ENCODE measurements at places on chromosomes 16 and 17.
A peak's percentile ranks its signal among the peaks of the same experiment; 100 is the strongest.

GRCh38 chr16:17469741-17470181 lies 999 bp downstream of the XYLT1 start:
- no peak for DNase-seq

GRCh38 chr16:17508303-17508702 lies 37.5 kb upstream of the XYLT1 start:
- no peak for DNase-seq

DNA sequence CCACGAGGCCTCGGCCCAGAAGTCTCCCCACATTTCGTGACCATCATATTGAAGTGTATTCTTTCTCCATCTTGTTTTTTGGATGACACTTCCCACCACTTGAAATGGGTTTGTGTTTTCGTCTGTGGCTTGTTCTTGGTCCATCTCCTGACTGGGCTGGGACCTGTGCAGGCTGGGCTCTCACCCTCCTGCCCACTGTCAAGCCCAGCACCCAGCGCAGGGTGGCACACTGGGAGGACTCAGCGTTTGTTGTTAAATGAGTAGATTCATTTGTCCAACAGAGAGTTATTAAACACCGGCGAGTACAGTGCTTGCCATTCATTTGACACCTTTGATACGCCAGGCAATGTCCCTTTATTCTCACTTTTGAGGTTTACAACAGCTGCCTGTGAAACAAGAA lies 22.6 kb downstream of the NT5M start:
- no peak for DNase-seq

DNA sequence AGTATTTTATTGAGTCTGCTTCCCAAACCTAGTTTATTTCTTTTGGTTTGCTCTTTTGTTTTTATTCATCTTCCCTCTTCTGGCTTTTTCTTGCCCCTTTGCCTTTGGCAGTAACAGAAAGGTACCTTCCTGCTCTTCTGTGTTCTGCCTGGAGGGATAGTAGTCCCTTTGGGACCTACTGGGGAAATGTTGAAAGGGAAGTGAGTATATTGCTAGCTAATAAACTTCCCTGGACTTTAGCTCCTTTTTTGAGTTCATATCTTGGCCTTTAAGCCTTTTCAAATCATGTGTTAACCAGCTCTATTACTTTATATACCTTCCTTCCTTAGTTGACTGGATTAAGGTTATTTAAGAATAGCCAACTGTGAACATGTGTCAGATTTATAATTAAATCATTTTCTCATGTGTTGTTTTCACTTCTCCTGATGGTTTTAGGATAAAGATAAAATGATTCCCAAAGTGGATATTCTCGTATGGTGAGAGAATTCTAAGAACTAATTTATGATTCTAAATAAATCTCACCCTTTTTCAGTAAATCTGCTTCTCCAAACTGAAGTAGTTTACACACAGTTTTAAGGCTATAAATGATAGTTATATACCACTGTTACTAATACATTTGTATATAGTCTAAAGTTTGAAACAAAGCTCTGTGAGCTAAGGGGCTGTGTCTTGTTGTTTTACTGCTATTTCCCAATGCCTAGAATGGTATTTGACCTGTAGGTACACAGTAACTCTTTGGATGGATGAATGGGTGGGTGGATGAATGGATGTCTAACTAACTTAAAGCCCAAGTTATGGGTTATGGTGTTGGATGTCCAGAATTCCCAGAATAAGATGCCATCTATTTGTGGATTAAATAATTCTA lies 45.7 kb downstream of the OMG start:
- no peak for DNase-seq

DNA sequence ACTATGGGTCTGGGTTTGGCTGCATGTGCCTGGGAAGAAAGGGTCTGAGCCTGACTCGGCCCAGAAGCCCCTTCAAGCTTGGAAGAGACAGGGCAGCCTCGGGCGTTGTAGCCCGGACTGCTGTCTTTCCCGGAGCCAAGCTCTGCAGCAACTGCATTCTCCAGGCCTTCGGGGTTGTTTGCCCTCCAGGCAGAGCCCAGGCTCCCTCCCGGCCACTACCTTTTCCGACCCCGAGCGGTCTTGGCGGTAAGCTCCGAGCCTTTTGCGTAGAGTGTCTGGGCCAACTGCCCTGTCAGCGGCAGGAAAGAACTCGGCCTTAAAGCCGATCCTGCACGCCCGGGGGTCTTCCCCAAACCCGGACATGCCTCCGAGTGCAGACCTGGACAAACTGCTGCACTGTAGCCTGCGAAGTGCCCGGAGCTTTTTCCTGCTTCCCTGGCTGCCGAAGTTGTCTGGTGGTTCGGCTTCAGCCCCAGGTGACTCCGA lies 1.3 kb downstream of the LHX1 start:
- DNase-seq: no peak

GRCh38 chr17:37483311-37484039 lies 6.2 kb upstream of the DUSP14 start:
- no peak for DNase-seq

- DNase-seq: peak; percentile 12
Observed at GRCh38 chr17:39634384-39634871, 2.5 kb upstream of the STARD3 start.

DNA sequence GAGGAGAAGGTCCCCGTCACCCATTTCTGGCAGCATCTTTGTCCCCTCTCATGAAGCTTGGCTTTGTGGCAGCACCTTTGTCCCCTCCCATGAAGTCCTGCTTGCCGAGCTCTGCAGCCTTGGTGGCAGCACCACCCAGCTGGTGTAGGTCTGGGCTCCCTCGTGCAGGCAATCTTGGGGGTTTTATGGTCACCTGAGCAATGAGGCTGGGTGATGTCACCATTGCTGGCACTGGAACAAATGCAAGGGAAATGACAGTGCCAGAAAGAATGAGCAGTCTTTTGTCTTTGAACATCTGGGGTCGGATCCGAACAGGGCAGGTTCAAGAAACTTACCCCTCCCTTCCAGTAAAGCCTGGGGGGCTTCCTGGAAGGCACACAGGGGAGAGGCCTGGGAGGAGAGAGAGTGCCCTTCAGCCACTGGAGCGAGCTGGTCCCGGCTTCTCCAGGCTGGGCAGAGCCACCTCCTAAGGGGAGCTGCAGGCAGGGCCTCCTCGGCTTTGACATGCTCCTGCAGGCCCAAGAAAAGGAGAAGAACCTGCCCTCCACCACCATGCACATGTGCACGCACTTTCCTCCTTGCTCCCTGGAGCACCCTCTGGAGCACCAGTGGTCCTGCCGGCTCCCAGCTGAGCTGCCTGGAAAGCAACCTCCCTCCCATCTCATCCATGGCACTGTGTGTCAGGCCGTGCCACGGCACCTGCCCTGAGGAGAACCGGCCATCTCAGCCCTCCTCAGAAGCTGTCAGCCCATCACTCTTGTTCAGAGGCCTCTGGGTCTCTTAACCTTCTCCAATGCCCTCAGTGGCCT lies 16.0 kb downstream of the BTBD17 start:
- no peak for DNase-seq

DNA sequence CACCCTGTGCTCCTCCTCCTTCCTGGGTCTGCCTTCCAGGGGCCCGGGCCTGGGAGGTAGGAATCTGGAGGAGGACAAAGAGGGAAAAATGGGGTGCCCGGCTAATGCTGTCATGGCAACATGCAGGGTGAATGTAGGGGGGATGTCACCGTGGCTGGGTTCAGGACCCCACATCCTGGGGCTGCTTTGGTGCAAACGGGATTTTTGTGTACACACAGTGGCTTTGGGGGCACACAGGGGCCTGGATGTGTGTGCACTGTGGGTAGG lies 37.0 kb upstream of the CDC42EP4 start:
- no peak for DNase-seq

- no peak for DNase-seq
Observed at GRCh38 chr17:1377334-1377733, 22.7 kb downstream of the YWHAE start.

DNA sequence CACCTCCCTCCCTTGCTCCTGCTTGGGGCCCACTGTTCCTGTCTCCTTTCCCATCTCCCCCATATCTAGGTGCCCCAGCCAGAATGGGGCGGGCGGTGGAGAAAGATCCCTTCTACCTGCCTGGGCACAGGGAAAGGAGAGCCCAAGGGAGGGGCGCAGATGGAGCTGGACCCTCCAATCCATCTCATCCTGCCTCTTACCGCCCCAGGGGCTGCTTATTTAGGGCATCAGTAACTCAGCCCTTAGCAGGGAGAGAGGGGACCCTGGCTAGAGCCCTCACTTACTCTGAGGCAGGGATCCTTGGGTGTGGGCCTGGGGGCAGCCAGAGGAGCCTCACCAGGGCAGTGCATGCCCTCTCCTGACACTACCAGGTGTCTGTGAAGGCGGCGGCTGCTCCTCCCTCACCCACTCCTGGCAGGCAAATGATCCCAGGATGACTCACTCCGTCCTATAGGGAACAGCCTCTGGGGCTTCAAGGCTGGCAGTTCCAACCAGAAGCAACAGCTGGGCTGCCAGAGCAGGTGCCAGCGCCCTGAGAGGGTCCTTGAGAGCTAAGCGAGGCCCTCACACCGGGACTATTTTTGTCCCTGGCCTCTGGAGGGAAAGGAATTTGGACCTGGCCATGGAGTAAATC lies 16.3 kb upstream of the BCAR1 start:
- peak; percentile 87 for DNase-seq

- no peak for DNase-seq
Observed at GRCh38 chr17:65109990-65110680, 27.0 kb upstream of the RGS9 start.

GRCh38 chr17:28426081-28426519 lies 20.1 kb upstream of the SLC46A1 start:
- no peak for DNase-seq

DNA sequence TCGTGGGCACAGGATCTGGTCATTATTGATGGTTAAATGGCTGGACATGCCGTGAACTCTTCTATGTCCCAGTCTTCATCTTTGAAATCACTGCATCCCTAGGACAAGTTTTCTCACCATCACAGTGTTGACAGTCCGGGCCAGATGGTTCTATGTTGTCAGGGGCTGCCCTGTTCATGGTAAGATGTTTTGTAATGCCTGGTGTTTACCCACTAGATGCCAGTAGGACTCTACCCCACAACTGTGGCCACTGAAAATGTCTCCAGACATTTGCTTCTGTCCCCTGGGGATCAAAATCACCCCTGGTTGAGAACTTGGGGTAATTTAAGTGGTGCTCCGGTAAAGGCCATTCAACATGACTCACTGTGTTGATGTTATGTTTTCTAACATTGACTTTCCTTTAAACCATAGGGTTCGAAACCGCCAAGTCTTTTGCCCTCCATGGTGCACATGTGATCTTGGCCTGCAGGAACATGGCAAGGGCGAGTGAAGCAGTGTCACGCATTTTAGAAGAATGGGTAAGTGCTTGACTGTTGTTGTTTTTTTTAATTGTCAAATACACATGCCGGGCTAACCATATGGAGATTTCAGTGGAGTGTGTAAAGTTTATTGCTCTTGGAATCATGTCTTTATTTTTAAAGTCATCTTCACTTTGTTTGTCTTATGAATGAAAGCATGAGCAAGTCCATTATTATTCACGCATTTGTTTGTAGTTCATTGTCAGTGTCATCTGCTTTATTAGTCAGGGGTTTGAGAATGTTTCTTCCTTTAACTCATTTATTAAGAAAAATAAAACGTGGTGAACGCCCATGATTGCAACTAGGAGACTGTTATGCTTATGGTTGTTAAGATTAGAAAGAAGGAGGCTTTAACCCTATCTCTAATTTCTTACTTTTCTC lies 64.6 kb downstream of the WWOX start:
- DNase-seq: no peak

DNA sequence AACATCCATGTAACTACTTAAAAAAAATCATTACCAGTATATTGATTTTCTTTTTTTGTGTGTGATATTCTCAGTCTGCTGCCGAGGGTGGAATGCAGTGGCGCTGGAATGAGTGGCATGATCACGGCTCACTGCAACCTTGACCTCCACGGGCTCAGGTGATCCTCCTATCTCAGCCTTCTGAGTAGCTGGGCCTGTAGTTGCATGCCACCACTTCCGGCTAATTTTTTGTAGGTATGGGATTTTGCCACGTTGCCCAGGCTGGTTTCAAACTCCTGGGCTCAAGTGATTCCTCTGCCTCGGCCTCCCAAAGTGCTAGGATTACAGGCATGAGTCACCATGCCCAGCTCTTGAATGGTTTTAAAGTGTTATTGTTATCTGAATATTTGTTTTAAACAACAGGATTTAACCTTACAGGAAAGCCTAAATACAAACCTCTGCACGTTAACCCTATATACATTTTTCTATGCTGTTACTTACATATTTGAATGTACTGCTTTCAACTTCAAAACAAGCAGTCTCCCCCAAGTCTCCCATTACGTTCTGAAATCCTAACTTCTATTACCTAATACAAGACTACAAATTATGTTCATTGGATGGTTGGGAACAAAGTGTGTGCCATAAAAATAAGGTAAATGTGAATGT lies 61.7 kb downstream of the KPNA2 start:
- no peak for DNase-seq

GRCh38 chr16:561957-562938 lies 2.1 kb downstream of the PRR35 start:
- DNase-seq: no peak

GRCh38 chr16:74999219-74999608 lies 390 bp downstream of the ZNRF1 start:
- no peak for DNase-seq

DNA sequence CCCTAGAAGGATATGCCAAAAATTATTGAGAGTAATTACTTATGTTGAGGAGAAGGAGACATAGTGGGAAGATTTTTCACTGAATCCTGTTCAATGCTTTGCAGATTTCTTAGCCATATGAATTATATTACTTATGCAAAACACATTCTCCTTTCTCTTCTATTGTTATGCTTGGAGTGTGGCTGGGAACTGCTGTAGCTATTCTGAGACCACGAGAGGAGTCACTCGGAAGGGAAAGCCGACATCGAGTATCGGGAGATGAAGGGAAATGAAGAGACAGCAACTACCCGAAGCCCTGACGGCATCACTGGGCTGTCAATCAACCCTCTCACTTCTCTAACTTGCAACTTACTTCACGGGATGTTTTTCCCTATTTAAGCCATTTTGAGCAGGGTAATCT lies 39.6 kb downstream of the STX8 start:
- DNase-seq: no peak

DNA sequence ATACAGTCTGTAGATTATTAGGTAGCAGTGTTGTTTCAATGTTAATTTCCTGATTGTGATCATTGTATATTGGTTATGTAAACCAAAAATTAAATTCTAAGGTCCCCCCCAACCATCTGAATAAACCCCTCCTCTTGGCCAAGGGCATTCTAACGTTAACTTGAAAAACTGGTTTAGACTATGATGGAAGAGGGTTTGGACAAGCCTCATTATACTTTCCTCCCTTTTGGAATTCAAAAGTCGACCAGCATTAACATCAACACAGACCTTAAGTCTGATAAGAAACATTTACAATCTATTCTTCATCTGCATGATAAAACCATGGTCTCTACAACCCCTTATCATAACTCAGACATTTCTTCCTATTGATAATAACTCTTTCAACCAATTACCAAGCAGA lies 20.6 kb upstream of the KIFC3 start:
- no peak for DNase-seq
